Thyroid gland (tissue), 4 donors: ENCODE measurements at places on chromosomes 3 and 15.

GRCh38 chr3:189630767-189631372 lies 319 bp upstream of the TP63 start:
- DNase-seq: no peak

DNA sequence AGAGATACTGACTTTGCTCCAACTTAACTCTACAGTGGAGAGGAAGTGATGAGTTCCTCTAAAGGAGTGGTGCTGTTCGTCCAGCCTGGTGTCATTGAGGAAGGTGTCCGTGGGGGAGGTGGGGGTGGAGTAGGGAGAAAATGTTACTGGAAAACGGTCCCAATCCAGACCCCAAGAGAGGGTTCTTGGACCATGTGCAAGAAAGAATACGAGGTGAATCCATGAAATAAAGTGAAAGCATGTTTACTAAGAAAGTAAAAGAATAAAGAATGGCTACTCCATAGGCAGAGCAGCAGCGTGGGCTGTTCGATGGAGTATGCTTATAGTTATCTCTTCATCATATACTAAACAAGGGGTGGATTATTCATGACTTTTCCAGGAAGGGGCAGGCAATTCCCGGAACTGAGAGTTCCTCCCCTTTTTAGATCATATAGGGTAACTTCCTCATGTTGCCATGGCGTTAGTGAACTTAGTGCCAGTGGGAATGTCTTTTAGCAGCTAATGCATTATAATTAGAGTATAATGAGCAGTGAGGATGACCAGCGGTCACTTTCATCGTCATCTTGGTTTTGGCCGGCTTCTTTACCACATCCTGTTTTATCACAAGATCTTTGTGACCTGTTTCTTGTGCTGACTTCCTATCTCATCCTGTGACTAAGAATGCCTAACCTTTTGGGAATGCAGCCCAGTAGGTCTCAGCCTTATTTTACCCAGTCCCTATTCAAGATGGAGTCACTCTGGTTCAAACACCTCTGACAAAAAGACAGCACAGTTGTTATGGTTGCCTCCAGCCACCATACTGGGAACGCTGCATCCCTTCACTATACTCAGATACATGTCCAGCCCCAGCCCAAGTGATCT lies 38.6 kb downstream of the CLEC3B start:
- no peak for DNase-seq

GRCh38 chr3:106276755-106277612 lies 408.2 kb upstream of the CBLB start:
- no peak for DNase-seq

DNA sequence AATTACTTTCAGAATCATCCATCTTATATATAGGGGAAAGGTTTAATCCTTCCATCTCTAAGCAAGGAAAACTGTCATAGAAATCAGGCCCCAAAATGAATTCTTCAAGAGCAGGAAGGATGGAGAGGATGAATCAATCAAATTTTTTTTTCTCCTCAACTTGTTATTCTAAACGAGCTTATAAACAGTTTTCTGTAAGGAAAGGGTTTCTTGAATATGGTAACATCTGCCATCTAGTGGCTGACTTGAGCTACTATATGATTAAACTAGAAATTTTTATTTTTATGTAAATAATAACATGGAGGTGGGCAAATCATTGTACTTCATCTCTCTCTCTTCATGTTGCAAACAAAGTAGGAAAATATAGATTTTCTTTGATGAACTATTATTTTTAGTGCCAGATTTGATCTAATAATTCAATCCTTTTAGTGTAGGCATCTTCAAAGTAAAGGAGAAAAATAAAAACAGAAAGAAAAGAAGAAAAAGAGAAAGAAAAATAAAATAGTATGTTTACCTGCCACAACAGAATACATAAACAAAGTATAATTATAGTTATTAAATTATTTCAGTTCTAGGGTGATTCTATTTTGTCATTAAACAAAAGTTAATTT lies 146.6 kb downstream of the SERPINI1 start:
- no peak for DNase-seq

DNA sequence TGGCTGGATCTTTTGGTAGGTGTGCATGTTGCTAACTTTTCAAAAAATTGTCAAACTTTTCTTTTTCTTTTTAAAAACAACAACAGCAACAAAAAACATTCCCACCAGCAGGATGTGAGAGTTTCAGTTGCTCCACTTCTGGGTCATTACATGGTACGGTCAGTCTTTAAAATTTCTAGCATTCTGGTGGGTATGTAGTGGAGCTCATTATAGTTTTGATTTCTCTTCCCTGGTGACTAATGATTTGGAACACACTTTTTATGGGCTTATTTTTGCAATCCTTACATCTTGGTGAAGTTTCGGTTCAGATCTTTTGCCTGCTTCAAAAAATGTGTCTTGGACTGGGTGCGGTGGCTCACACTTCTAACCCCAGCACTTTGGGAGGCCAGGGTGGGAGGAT lies 19.3 kb downstream of the ATP1B3 start:
- no peak for DNase-seq

DNA sequence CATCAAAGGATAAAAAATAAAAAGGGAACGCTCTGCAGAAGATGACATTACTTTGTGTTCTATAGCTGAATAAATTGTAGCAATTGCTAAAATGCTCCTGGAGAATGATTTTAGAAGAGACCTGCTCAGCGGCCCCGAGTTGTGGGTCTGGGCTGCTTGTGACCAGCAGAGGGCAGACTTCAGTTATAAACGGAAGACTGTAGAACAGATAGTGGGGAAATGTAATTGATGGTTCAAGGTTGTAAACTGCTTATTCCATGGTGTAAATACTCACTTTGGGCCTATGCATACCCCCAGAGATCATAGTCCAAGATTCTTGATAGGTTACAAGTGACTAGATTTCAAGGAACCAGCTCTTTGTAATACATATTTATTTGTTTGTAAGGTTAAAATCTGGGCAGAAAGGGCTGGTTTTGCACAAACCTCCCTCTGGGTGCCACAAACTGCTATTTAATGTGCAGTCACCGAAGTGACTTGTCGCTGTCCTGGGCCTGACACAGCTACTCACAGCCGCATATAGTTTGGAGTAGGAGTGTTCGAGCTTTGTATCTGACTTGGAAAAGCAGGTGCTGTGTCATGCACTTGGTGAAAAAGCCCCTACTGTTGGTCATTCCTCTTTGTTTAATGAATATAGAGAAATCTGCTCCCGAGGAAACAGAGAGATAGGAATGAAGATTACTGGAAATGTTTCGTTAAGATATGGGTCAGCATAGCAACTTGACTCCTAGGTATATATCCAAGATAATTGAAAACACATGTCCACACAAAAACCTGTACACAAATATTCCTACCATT lies 34.7 kb upstream of the NDUFB4 start:
- DNase-seq: peak; percentile 79

- no peak for DNase-seq
Observed at GRCh38 chr15:46280762-46281542, 646.1 kb downstream of the SQOR start.

DNA sequence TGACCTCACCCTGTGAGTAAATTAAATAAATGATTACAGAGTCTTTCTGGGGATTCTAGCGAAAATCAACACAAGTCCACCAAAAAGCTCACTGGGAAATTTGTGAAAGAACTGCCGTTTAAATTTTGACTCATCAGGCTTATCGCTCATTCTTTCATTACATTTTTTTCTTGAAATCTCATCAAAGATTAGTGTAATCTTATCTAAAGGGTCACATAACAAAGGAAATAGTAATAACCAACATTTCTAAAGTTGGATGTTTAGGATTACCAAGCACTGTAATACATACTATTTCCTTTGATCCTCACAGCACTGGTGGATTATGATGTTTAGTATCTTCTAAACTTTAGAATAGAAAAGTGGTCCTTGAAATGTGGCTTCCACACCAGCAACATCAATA lies 111.1 kb upstream of the CBLB start:
- no peak for DNase-seq

- DNase-seq: no peak
Observed at GRCh38 chr3:53151465-53151864, 9.5 kb upstream of the PRKCD start.

GRCh38 chr15:44427756-44428724 lies 611 bp downstream of the CTDSPL2 start:
- DNase-seq: no peak

- DNase-seq: no peak
Observed at GRCh38 chr3:110344897-110345767, 726.5 kb upstream of the NECTIN3 start.

- DNase-seq: peak; percentile 4
Observed at GRCh38 chr3:197736010-197736490, 654 bp downstream of the RUBCN start.

GRCh38 chr15:26970712-26971210 lies at the start of gene GABRG3:
GABRG3 (plus strand) TSS chr15:26971181.
- peak; percentile 50 for DNase-seq

- DNase-seq: peak; percentile 78
Observed at GRCh38 chr15:52256366-52256765, 39.2 kb downstream of the MYO5C start.

DNA sequence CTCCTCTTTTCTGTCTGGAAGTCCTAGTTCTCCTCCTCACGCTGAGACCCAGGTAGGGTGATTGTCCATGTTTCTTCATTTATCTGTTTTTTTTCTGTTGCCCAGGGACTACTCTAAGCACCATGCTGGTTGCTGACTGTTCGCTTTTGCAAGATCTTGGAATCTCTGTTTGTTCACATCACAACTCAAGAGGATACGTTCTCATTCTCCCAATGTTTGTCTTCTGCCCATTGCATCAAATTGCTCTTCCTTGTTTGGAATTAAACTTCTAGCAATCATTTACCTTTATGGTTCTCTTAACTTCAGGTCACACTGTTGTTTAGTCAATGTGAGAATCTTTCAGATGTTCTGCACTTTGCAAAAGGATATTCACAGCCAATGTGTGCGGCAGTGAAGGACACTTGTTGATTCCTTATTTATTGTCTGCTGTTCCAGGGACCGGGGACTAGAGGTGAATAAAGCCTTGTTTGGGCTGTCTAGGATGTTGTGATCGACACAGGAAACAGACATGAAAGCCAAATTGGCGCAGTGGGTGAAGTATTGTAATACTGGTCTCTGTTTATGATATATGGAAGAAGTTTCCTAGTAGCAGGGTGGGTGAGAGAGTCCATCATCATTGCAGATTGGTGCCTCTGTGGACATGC lies 24.5 kb downstream of the LPP start:
- DNase-seq: no peak

- no peak for DNase-seq
Observed at GRCh38 chr15:69795601-69796000, 302.1 kb downstream of the TLE3 start.

- no peak for DNase-seq
Observed at GRCh38 chr15:96264801-96265515, 65.5 kb upstream of the NR2F2 start.

- no peak for DNase-seq
Observed at GRCh38 chr3:158103887-158104327, 2.3 kb downstream of the SHOX2 start.

DNA sequence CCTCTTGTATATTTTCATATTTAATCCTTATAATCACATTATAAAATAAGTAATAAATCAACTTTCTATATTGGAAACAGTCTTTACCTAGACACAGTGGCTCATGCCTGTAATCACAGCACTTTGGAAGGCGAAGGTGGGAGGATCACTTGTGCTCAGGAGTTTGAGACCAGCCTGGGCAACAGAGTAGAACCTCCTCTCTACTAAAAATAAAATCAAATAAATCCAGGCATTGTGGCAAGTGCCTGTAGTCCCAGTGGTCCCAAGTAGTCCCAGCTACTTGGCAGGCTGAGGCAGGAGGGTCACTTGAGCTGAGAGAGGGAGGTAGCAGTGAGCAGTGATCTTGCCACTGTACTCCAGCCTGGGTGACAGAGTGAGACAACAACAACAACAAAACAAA lies 975.1 kb downstream of the ROBO1 start:
- DNase-seq: peak; percentile 4

DNA sequence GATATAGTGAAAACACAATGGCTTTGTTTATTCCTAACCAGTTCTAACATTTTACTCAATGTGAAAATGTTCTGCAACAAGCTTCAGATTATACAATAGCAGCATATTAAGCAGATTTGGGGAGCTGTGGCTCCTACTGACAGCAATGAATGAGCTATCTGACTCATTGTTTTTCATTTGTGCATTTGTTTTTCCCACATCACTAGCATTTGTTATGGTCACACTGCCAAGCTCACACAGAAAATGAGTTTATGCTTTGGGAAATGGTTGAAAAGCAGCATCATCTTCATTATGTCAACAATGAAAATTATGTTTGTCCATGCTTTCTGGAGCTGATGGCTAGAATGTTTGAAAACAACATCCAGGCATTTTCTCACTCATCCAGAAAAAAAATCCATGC lies 53.5 kb downstream of the ZPLD1 start:
- DNase-seq: no peak

DNA sequence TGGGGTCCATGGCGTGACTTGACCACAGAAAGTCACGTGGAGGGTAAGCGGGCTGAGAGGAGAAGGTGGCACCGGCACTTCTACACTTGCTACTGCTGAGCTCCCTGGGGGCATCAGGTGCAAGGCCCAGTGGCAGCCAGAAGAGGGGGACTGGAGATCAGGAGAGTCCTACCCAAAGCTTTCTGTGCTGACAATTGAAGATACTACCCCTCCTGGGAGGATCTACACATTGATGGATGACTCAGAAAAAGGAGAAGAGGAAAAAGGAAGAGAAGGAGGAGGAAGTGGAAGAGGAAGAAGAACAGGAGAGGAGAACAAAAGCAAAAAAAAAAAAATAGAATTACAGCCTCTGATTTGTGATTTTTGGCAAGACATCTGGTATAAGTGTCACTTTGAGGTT lies 41.2 kb downstream of the MYO5C start:
- DNase-seq: no peak

DNA sequence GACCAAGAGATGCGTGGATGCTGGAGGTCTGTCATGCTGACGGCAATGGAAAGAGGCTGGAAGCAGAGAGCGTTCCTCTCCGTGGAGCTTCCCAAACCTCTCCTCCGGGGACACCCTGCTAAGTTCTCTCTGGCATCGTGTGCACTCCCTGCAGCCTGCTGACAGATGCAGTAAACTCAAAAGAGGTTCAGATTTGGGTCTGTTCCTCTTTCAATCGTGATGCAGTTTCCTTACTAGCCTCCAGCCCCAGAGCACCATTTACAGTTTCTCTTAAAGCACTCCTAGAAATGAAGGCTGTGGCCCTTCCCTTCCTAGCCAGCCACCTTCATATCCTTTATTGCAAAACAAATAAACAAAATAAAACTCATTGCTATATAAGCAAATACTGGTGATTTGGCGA lies 47.3 kb upstream of the LRRC58 start:
- DNase-seq: no peak
